ENCODE measurements at places on chromosomes 4 and X. TPM values are rescaled to one million over a fixed set of nuclear protein-coding genes. Genes with fewer than 3 reads are reported as not detected.
A peak's percentile ranks its signal among the peaks of the same experiment; 100 is the strongest.

- peak; percentile 49 for DNase-seq
Observed at GRCh38 chr4:39320381-39321115, 45.6 kb downstream of the RFC1 start.

Gene TEX13B
- total RNA-seq, result not detected

Gene TMEM31
- total RNA-seq, result 0.43 TPM

DNA sequence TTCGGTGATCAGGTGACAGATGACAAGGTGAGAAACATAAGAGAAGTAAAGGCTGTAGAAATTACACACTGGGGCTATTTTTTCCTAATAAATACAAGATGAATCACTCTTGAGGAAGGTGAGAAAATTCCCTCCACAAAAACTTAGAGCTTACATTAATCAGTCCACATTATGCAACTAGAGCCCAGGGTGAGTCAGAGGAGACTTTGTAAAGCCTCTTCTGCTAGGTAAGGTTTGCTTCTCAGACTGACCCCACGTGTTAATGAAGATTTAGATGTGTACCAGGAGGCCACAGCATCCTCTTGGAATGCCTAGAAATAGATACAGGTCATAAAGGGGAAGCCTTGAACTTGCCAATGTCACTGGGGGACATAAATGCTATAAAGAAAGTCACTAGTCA lies 396.0 kb upstream of the SMIM31 start:
- peak; percentile 26 for DNase-seq

Gene RPL34
- total RNA-seq, result 957 TPM

GRCh38 chr4:83285055-83285407 lies 433 bp upstream of the COQ2 start:
- peak; percentile 41 for DNase-seq

DNA sequence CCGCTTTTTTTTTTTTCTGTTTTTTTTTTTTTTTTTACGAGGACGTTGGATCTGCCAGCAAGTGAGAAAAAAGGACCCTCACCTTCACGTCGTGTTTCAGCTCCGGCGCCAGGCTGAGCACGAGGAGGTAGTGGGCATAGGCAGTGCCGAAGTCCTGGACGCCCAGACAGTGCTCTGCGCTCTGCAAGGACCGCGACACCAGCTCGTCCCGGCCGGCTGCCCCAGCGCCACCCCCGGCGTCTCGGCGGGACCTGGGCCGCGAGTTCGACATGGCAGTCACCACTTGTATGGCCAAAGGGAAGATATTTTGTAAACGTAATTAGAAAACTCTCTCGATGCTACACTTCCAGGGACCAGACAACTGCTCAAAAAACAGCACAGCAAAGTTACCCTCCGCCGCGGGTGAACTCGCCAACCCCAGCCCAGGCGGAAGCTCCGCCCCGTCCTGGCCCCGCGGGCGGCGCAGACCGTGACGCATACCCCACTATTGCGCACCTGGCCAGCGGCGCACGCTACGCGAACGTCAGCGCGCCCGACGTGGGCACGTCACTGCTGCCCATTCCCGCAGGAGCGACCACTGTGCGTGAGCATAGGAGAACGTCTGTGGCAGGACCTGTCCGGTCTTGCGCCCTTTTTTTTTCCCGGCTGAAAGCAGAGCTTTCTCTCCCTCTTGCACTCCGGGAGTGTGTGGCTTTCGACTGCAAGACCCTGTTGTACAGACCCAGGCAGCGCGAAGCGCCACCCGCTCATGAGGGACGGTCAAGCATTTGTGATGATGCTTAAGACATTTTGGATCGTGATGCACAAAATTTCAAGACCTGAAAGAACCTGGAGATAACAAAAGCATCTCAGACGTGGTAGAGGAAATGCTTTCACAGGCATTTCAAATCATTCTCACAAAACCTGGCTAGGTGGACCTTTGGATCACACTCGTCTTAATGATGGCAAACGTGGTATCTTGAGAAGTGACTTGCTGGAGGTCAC lies at the start of gene PRMT9:
TSS of gene PRMT9 (minus strand) at position 447 of the 984 bp plus-strand sequence. CDS start at position 271, 176 bp downstream.
- DNase-seq, result peak; percentile 93

DNA sequence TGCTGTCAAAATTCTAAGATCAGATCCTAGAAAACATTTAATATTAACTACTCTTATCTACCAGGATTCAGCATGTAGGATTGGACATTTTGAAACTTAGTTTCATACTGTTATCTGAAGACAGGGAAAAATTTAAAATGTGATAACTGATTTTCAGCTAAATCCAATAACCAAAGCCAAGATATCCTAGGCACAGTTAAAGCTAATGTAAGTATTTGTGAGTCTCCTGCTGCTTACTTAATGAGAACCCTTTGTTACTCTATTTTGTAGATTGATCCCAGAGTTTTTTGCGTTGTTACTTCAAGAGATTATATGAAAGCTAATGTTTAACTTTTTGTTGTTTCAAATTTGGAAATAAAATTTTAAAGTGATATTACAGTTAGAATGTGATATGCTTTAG lies 2.0 kb downstream of the CPE start:
- no peak for DNase-seq

- peak; percentile 49 for DNase-seq
Observed at GRCh38 chrX:17588303-17588702, 149.0 kb upstream of the SCML1 start.

DNA sequence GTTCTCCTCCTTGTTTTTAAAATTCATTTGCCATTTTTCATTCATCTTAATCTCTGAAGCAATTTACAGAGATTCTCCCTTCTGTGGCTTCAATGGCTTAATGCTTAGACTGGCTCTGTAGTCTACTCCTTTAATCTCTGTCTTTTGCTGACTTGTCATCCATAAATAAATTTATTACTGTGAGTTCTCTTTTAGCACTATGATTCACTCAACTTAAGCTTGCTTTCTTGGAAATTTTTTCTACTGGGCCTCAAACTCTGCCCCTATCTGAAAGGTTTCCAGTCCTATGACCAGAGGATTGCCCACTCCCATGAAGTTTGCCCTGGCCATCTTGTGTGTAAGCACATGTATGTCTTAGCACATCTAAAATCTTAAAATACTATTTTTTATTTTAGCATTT lies 251.1 kb downstream of the DCLK2 start:
- DNase-seq, result no peak

DNA sequence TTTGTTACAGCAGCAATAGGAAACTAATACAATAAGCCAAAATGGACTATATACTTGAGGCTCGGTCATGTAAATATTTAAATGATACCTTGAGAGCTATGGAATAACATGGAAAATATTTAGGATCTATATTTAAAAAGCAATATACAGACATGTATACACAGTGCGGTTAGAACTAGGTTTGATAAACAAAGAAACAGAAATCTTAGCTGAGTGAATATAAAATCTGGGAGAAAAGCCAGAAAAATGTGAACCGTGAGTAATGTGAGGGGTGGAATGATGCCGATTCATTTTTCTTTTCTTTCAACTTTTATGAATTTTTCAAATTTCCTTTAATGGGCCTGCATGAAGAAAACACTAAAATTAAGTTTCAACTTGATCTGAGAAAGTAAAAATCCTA lies 104.1 kb downstream of the ATXN3L start:
- peak; percentile 47 for DNase-seq

GRCh38 chrX:48573690-48574269 lies 504 bp upstream of the RBM3 start:
- DNase-seq, result no peak

GRCh38 chr4:57119054-57119651 lies 9.0 kb upstream of the IGFBP7 start:
- peak; percentile 97 for DNase-seq

DNA sequence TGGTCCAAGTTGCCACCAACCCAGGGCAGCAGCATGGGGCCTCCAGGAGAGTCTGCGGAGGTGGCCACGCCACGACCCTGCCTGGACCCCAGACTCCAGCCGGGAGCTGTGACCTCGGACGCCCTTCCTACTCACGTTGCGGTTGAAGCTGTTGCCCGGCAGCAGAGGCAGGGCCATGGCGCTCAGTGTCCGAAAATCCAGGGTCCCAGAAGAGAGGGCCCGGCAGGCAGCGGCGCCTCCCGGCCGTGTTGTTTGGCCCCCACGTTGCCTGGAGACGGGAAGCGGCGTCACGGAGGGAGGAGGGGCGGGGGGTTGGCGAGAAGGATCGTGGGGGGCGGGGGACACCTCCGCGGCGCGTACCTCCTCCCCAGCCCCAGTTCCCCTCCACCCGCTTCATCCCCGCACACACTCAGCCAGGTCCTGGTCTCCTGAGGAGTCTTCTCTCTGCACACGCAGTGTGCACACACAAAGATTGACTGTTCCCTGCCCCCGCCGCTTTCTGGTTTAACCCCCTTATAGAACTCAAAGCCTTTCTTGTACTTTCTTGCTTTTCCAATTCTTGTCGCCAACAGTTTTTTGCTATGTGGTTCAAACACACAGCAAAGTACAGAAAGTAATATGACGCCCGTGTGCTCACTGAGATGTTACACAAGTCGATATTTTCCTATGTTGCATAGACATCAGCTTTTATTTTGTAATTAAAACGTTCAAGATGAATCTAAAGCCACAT lies at the start of gene EFHC2:
TSS of gene EFHC2 (minus strand) at position 261 of the 730 bp plus-strand sequence. CDS start at position 177, 84 bp downstream.
- DNase-seq, result peak; percentile 5

- no peak for DNase-seq
Observed at GRCh38 chr4:162209706-162210105, 45.9 kb upstream of the FSTL5 start.

Gene MPC1L
- total RNA-seq, result not detected

DNA sequence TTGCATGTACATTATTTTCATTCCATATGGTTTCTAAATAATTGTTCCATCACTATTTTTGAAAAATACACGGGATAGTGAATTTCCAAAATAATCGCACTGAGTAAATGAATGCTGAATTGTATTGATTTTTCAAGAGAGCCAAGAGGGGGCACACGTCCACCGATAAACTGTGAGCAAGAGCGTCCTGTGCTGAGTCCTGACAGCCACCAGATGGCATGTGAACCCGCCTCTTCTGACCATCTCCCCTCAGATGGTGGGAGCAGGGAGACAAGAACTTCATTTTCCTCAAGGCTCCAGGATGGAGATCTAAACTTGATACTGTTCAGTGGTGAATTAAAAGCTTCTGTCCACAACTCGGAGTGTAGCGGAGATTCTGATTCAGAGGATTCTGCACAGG lies 30.6 kb upstream of the IL9R start:
- DNase-seq, result no peak

GRCh38 chr4:42750091-42750490 lies 93.2 kb upstream of the ATP8A1 start:
- no peak for DNase-seq

DNA sequence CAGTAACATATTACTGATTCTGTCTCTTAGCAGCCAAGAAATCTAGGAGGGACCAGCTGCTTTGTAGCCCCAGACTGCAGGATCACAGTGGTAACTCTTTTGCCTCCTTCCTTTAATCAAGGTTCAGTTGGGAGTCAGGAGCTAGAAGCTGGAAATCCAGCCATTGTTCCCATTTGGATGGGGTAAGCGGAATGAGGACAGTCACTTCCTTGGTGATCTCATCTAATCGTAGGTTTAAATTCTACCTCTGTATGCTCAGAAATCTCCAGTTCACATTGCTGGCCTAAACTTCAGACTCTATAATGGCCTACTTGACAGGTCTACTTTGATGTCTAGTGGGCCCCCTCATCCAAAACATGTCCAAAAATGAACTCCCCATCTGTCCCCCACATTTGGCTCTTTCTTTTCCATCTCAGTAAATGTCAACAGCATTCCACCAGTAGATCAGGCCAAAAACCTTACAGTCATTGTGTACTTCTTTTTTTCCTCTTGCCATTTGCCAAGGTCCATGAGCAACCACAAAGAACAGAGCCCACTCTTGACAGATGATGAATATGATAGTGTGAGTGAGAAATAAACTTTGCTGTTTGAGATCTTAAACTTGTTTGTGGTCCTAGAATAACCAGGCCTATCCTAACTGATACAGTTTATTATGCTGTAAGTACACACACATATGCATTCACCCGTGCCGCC lies 40.1 kb downstream of the WWC2 start:
- DNase-seq, result peak; percentile 80

DNA sequence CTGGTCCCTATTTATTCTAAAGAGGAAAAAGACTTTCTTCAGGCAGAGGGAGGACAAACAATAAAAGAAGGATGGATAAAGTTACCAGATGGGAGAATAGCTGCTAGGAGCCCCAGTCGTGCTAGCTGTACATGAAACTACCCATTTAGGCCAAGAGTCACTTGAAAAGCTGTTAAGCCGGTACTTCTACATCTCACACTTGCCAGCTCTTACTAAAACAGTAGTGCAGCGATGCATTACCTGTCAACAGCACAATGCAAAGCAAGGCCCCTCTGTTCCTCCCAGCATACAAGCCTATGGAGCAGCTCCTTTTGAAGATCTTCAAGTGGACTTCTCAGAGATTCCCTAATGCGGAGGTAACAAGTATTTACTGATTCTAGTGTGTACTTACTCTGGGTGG lies 1138.8 kb downstream of the ARAP2 start:
- DNase-seq, result no peak

GRCh38 chrX:103845165-103845653 lies 13.2 kb upstream of the RAB9B start:
- DNase-seq, result peak; percentile 83

- no peak for DNase-seq
Observed at GRCh38 chr4:47791965-47792364, 45.9 kb downstream of the CORIN start.

DNA sequence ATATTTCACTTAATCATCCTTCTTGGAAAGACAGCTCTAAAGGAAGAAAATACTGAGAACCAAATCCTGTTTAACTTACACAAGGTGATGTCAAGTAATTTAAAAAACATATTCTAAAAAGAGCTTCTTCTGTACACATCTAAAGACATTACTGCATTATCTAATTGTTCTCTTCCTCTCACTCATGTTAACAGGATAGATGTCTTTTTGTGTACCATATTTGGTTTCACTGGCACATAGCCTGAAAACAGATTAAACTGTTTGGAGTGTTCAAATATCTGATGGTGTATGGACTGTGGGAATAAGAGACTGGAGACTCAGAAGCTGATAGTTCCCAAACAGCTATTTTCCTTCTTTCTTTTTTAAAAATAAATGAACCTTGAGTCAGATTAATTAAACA lies 213.3 kb upstream of the MAB21L2 start:
- no peak for DNase-seq

Gene ITIH6
- not detected for total RNA-seq

Gene GPRASP3
- total RNA-seq, result 8.0 TPM

- DNase-seq, result peak; percentile 70
Observed at GRCh38 chr4:134201216-134202161, at the start of gene PABPC4L. PABPC4L (minus strand) TSS chr4:134201789; CDS start chr4:134201019, 770 bp downstream.
